ENCODE measurements at places on chromosomes 1 and 21. TPM values are rescaled to one million over a fixed set of nuclear protein-coding genes. Genes with fewer than 3 reads are reported as not detected.

DNA sequence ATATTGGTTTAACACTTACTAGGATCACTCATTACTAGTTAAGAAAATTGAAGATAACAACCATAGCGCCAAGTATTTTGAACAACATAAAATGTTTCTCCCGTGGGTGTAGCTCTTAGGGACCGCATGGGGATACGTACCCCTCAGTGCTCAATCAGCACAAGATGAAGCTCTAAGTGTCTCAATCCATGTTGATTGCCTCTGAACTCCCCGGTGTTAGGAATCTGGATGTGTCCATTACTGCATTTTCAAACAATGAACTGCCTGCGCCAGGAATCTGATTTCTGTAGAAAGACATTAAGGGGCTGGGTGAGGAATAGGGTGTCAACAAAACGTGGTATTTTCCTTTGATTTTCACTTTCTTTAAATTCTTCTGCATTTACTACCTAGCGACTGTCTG, 100.2 kb downstream of the LMO4 start:
- DNase-seq: no peak

DNA sequence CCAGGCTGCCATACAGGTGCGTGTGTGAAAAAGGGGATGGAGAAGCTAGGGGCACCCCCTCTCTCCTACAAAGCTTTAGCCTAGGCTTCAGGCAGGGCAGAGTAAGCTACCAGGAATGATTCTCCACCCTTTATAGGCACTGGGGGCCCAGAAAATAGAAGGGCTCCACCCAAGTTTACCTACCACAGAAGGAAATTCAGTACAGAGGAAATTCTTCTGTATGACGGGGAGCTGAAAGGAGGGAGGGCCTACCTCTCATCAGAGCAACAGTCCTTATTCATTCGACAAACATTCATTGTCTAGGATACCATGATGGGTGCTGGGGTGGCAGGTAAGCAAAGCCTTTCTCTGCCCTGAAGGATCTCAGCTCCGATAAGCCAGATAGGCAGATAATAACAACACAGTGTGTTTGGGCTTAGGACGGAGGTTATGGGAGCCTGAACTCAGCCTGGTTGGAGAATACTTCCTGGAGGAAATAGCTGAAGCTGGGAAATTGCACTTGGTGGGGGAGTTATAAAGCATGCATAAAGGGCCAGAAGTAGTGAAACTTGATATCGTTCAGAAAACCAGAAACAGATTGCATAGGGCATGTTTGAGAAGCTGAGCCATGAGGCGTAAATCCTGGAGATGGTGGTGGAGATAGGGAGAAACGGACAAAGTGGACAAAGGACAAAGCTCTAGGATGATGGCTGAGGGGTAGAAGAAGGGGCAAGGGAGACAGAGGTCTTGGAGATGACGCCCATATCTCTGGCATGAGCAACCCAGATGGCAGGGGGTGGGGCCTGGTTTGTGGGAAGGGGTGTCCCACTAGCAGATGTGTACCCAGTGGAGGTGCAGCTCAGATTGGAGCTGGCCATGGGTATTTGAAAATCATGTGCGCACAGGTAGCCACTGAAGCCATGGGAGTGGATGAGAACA, 5.3 kb upstream of the P3R3URF start:
- DNase-seq: no peak

DNA sequence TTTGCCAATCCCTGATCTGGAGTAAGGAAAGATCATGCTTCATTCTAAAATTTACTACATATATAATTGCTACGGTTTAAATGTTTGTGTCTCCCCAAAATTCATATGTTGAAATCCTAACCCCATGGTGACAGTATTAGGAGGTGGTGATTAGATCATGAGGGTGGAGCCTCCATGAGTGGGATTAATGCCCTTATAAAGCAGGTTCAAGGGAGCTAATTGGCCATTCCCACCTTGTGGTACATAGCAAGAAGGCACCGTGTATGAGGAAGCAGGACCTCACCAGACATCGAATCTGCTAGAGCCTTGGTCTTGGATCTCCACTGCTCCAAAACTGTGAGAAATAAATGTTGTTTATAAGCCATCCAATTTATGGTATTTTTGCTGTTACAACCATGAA, 55.5 kb downstream of the GADD45A start:
- no peak for DNase-seq

GRCh38 chr1:165342168-165342567, 14.3 kb downstream of the LMX1A start:
- no peak for DNase-seq

DNA sequence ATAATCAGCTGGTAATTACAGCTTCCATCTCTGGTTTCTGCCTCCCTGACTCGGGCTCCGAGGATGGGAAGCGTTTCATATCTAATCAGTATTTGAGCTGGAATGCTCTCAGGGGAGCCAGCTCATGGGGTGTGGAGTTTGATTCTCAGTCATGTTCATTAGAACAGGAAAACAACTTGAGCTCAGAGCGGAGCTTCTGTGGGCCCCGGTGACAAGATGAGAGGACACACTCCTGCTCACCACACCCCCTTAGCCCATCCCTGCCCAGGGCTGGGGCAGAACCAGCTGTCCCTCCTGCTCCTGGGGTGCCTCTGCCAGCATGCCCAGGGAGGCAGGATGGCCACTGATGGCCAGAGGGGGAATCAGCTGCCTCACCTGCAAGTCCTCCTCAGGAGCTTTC, 726.0 kb downstream of the PTPRU start:
- no peak for DNase-seq

GRCh38 chr1:27392778-27393635, 585 bp downstream of the GPR3 start:
- DNase-seq: no peak

GRCh38 chr1:153776352-153776751, 1.1 kb downstream of the SLC27A3 start:
- DNase-seq: no peak

- DNase-seq: no peak
Observed at GRCh38 chr1:190399233-190399632, 78.4 kb downstream of the BRINP3 start.

GRCh38 chr1:67732750-67733151, 47.8 kb downstream of the GADD45A start:
- DNase-seq: no peak

DNA sequence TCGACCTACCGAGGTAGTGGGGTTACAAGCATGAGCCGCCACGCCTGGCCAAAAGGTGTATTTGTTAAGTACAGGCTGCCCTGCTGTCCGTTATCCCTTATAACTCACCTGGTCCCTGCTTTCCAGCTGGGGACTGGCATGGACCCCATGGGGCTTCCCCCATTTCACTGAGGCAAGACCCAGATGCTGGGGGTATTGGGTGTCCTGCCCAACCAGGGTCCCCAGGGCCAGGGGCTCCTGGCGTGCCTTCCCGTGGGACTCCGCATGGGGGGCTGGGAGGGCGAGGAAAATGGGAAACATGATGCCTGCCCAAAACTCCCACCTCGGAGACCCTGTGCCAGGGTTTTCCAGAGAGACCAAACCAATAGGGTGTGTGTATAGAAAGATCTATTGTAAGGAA, 64.4 kb downstream of the FAAP20 start:
- DNase-seq: peak; percentile 37

- DNase-seq: no peak
Observed at GRCh38 chr1:207612762-207613161, 32.2 kb upstream of the CR1L start.

DNA sequence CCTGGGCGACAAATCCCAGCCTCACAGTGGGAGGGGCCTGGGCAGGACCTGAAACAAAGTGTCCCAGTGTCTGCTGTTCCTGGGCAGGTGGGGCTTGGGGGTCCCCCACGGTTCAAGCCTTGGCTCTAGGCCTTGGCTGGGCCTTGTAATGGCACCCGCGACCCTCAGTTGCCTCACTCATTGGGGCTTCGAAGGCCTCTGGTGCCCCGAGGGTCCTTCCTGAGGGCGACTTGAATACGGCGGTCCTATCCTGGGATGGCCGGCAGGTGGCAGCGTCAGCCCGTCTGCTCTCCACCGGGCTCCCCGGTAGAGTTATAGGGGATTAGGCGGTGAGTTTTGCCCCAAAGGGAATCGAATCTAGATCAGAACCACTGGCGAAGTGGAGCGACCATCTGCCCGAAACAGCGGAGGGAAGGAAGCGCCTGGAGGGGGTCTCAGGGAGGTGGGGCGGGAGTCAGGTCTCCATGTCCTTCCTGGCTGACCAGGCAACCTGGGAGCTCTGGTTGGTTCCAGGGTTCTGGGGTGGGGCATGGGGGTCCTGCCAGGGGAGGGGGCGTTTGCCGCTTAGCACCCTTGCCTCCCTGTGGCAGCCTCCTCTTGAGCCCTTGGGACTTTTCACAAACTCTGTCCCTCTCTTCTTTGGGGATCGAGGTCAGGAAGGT, 2.1 kb upstream of the PEX10 start:
- DNase-seq: peak; percentile 86

DNA sequence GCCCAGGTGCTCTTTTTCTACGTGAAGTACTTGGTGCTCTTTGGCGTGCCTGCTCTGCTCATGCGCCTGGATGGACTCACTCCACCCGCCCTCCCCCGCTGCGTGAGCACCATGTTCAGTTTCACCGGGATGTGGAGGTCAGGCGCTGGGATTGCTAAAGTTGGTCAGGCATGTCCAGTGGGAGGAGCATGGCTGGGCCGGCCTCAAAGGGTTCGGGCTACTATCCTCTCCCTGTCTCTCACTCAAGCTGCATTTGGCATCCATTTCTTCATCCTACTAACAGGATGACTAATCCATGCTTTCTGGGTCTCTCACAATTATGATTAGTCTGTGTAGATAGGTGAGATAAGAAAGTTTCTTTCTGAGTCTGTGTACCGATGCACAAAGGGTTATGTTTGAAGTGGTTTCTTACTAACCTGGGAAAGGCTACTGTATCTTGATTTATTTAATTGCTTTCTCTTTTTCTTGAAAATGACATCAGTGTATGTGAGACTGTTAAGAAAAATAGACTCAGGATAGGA, 135.9 kb downstream of the HHAT start:
- no peak for DNase-seq

DNA sequence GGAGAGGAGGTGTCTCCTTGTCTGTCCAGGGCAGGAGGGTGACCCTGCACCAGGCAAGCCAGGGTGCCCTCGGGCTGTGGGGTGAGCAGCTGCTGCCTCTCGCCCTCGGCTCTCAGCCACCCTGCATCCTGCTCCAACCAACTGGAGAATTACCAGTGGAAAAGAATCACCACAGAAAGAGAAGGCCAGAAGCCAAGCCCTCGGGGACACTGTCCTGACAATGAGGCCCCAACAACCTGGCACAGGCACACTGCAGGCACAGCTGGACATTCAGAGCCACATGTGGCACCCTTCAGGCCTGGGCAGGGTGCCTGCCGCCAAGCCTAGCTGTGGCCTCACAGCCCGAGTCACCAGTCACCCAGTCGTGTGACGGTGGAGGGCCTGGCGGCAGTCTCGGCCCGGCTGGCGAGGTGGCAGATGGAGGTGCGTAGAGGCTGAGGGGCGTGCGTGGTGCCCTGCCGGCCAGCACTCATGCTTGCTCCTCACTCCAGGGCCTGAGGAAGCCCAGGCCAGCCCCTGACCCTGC, 12.0 kb downstream of the MEGF6 start:
- DNase-seq: no peak

GRCh38 chr1:3790500-3790923, 5.8 kb downstream of the LRRC47 start:
- no peak for DNase-seq

GRCh38 chr1:203199481-203199815, 12.9 kb upstream of the CHI3L1 start:
- no peak for DNase-seq

DNA sequence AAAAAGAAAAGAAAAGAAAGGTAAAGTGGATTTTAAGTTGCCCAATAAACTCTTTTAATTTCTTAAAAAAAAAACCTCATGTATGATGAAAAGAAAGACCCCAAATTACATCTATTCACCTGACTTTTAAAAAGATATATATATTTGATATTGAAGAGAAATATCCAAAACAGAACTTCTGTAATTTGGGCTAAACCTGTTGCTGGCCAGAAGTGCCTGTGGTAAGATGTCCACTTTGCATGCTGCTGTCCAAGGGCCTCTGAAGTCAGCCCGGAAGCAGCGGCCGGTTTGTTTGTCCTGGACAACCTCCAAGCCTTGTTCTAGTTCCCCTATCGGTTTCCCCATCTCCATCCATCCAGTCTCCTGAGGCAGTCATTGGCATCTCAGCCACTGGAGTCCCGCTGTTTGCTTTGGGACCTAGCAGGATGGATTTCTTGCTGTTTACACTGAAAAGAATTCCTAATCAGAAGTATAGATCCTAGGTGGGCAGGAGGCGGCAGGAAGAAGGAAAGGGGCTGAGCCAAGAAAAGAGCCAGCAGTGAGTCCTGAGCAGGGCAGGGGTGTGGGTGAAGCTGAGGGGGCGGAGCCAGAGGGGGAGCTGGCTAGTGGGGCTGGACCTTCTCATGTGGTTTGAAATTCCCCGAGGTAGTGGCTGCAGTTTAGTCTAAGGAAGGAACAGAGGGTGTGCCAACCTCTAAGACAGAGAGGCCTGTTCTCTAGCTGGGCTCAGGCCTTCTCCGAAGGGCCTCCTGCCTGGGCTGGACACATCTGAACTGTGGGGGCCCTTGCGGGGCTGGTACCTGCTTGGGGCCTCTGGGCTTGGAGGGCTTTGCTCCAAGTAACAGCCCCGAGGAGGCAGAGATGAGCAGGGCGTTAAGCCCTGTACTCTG, 3.3 kb downstream of the NCMAP start:
- peak; percentile 69 for DNase-seq

The PM20D1 gene
- 1.9 TPM for total RNA-seq

The RHCE gene
- 1.0 TPM for total RNA-seq

The SLC27A3 gene
- 12.0 TPM for total RNA-seq
